Mesendoderm (in vitro differentiated cells): ENCODE measurements at places on chromosomes 16 and 17.
A peak's percentile ranks its signal among the peaks of the same experiment; 100 is the strongest.

- H3K27ac ChIP-seq, result no peak overlapping the region
- H3K36me3 ChIP-seq, result no peaks in the 10 kb centered on the region
- no peak overlapping the region for H3K4me3 ChIP-seq
- peaks cover 3% of the 10 kb centered on the region for H3K4me1 ChIP-seq
Measured at GRCh38 chr17:19753661-19754463, 5.8 kb upstream of the ALDH3A1 start.

DNA sequence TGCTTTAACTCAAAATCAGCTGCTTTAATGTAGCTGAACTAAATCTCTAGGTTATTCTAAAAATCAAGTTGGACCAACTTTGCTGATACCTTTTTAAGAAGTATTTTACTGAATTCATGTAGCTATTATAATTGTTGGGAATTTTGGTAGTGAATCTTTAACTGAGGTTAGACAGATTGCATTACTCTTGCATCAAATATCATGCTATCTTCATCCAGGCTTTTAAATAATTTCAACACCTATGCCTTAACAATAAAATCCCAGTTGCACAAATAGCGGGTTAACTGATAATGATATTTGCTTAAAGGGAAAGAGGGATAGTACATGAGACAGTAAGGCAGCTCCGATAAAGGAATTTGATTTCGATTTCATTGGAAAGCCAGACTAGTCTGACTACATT is 241.3 kb upstream of the TBX2 start:
- H3K36me3 ChIP-seq, result no peaks in the 10 kb centered on the region
- H3K4me3 ChIP-seq, result no peak overlapping the region
- no peak for DNase-seq
- no peak overlapping the region for H3K27ac ChIP-seq

GRCh38 chr16:87669672-87670071 is 67.4 kb downstream of the JPH3 start:
- DNase-seq, result no peak
- H3K4me1 ChIP-seq, result no peaks in the 10 kb centered on the region
- H3K36me3 ChIP-seq, result no peaks in the 10 kb centered on the region
- no peak overlapping the region for H3K27ac ChIP-seq
- no peak overlapping the region for H3K4me3 ChIP-seq
- H3K27me3 ChIP-seq, result no peaks in the 10 kb centered on the region

DNA sequence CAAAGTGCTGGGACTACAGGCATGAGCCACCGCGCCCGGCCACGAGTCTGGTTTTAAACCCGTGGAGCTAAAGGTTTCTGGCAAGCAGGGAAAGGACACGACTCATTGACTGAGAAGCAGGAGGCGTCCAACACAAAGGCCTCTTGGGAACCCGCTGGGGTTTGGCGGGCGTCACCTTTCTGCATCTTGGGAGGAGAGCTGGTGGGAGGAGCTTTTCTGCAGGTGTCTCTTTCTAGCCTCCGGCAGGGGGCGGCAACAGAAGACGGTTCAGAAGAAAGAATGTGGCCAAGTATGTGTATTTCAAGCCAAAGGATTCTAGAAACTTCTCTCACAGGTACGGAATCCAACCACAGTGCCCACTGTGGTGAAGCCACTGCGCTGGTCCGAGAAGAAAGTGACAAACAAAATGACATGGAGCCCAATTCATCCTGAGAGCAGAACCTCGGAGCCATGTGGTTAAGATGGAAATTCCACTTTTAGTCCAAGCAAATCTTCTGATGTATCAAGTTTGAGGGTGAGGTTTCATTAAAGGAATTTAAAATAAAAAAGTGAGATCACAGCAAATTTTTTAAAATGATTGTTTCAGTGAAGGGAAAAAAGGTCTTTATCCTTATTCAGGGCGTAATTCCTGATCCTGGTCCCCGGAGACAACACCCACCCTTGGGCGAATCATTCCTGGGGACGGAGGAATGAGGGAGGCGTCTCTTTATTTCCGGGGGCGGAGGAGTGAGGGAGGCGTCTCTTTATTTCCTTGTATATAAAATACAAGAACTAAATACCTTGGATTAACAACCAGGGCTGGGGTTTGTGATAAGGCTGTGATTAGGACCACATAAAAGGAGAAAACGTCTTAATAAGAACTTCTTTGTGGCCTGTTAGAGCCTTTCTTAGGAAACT is 97.6 kb downstream of the MRM3 start:
- H3K4me1 ChIP-seq, result peaks cover 17% of the 10 kb centered on the region
- DNase-seq, result peak; percentile 99
- no peaks in the 10 kb centered on the region for H3K36me3 ChIP-seq

DNA sequence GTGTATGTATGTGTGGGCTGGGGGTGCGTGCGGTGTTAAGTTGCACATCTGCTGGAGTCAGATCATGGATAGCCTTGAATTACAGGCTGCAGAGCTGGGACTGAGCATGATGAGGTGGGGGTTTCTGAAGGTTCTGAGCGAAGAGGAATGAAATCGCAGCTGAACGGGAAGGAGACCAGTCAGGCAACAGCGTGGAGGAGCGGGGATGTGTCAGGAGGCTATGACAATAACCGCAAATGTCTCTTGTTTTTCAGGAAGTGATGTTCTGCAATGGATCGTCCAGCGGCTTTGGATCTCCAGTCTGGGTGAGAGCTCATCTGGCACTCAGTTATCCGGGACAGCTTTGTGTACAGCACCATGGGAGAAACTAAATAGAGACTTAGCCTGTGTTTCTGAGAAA is 20.9 kb downstream of the RGS9 start:
- H3K27me3 ChIP-seq, result no peaks in the 10 kb centered on the region
- no peak overlapping the region for H3K27ac ChIP-seq
- no peak overlapping the region for H3K4me3 ChIP-seq
- no peak for DNase-seq
- H3K4me1 ChIP-seq, result no peaks in the 10 kb centered on the region
- no peaks in the 10 kb centered on the region for H3K36me3 ChIP-seq
